Naive thymus-derived CD8-positive, alpha-beta T cell (primary cell): ENCODE measurements at places on chromosomes 3 and 15.

- no peak overlapping the region for H3K27ac ChIP-seq
- no peaks in the 10 kb centered on the region for H3K27me3 ChIP-seq
- H3K4me3 ChIP-seq = no peak overlapping the region
- no peaks in the 10 kb centered on the region for H3K36me3 ChIP-seq
These were observed 392.8 kb downstream of the TUSC7 start for GRCh38 chr3:117102426-117102825.

DNA sequence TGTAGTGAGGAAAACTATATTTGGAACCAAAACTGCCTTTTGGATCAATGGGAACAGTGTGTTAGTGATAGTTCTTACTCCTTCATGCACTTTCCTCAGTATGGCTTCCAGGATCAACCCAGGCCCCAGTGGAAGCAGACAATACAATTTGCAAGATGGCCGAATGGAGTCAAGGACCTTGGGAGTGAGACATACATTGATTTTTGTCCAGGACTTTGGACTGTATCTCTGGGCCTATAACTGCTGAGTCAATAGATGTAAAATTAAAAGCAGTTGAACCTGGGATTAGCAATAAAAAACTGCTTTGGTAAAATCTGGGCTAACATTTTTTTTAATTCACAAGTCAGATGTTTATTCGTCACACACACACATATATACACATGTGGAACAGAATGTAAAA lies 1.8 kb downstream of the ARRDC4 start:
- H3K27ac ChIP-seq = no peak overlapping the region
- peaks cover 2% of the 10 kb centered on the region for H3K27me3 ChIP-seq
- peaks cover 9% of the 10 kb centered on the region for H3K36me3 ChIP-seq

GRCh38 chr3:149618151-149619123 lies 39.4 kb downstream of the WWTR1 start:
- H3K36me3 ChIP-seq = no peaks in the 10 kb centered on the region
- peaks cover 4% of the 10 kb centered on the region for H3K27me3 ChIP-seq
- H3K4me1 ChIP-seq = no peaks in the 10 kb centered on the region
- H3K27ac ChIP-seq = no peak overlapping the region
- DNase-seq = no peak
- no peak overlapping the region for H3K4me3 ChIP-seq

GRCh38 chr15:88657326-88658069 lies 18.7 kb downstream of the ISG20 start:
- H3K36me3 ChIP-seq = peaks cover 8% of the 10 kb centered on the region
- H3K4me1 ChIP-seq = peaks cover 83% of the 10 kb centered on the region
- peak overlapping the region; percentile 95 for H3K27ac ChIP-seq
- DNase-seq = no peak
- no peaks in the 10 kb centered on the region for H3K27me3 ChIP-seq
- H3K4me3 ChIP-seq = peak overlapping the region; percentile 64

DNA sequence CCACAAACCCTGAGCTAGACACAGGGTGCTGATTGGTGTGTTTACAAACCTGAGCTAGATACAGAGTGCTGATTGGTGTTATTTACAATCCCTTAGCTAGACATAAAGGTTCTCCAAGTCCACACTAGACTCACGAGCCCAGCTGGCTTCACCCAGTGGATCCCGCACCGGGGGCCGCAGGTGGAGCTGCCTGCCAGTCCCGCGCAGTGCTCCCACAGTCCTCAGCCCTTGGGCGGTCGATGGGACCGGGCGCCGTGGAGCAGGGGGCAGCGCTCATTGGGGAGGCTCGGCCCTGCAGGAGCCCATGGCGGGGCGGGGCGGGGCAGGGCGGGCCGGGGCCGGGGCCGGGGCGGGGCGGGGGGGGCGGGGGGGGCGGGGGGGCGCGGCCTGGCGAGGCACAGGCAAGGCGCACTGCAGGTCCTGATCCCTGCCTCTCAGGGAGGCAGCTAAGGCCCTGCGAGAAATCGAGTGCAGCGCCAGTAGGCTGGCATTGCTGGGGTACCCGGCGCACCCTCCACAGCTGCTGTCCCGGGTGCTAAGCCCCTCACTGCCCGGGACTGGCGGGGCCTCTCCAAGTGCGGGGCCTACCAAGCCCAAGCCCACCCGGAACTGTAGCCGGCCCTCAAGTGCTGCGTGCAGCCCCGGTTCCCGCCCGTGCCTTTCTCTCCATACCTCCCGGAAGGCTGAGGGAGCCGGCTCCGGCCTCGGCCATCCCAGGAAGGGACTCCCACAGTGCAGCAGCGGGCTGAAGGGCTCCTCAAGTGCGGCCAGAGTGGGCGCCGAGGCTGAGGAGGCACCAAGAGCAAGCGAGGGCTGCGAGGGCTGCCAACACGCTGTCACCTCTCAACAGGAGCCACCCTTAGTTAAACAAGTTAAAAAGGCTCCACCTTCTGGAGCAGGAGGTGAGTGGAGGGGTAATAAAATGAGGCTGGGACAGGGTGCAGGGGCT lies 9.8 kb upstream of the TMEM40 start:
- no peaks in the 10 kb centered on the region for H3K27me3 ChIP-seq
- H3K27ac ChIP-seq = no peak overlapping the region
- DNase-seq = no peak
- no peak overlapping the region for H3K4me3 ChIP-seq
- peaks cover 8% of the 10 kb centered on the region for H3K4me1 ChIP-seq

DNA sequence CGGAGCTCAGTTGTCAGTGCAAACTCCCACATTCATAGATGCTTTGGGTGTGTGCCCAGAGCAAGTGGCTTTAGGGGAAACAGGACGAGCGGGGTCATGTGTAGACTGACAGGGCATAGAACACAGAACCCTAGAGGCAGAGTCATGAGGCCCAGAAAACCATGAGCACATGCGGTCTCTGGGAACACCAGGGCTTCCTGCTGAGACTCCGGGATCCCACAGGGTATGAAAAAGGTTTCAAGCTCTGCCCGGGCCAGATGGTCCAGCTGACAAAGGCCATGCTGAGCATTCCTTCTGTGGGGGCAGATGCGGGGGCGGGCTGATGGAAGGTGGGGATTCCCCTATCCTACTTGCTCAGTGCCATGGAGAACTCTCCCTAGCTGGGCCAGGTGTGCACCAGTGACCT lies 44.8 kb downstream of the ROPN1B start:
- H3K4me3 ChIP-seq = no peak overlapping the region
- no peaks in the 10 kb centered on the region for H3K27me3 ChIP-seq
- no peaks in the 10 kb centered on the region for H3K4me1 ChIP-seq
- peaks cover 70% of the 10 kb centered on the region for H3K36me3 ChIP-seq

GRCh38 chr3:23805633-23806533 lies at the start of gene UBE2E1:
TSS of gene UBE2E1 (plus strand) at chr3:23805955. CDS start at chr3:23807270, 1,315 bp downstream.
- H3K27ac ChIP-seq = peak within 1 kb of the TSS; percentile 95
- peak; percentile 77 for DNase-seq
- no peaks in the 10 kb centered on the region for H3K36me3 ChIP-seq
- no peaks in the 10 kb centered on the region for H3K27me3 ChIP-seq
- H3K4me3 ChIP-seq = peak within 1 kb of the TSS; percentile 99

DNA sequence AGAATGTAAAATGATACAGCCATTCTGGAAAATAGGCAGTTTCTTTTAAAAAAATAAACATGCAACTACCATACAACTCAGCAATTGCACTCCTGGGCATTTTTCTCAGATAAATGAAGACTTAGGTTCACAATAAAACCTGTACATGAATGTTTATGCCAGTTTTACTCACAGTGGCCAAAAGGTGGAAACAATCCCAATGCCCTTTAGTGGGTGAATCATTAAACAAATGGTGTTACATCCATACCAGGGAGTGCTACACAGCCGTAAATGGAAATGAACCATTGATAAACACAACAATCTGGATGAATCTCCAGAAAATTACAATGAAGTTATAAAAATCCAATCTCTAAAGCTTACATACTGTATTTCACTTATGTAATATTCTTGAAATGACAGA lies 140.3 kb downstream of the ADAMTSL3 start:
- no peak overlapping the region for H3K27ac ChIP-seq
- H3K27me3 ChIP-seq = peaks cover 7% of the 10 kb centered on the region
- H3K36me3 ChIP-seq = no peaks in the 10 kb centered on the region
- no peak for DNase-seq
- no peak overlapping the region for H3K4me3 ChIP-seq

DNA sequence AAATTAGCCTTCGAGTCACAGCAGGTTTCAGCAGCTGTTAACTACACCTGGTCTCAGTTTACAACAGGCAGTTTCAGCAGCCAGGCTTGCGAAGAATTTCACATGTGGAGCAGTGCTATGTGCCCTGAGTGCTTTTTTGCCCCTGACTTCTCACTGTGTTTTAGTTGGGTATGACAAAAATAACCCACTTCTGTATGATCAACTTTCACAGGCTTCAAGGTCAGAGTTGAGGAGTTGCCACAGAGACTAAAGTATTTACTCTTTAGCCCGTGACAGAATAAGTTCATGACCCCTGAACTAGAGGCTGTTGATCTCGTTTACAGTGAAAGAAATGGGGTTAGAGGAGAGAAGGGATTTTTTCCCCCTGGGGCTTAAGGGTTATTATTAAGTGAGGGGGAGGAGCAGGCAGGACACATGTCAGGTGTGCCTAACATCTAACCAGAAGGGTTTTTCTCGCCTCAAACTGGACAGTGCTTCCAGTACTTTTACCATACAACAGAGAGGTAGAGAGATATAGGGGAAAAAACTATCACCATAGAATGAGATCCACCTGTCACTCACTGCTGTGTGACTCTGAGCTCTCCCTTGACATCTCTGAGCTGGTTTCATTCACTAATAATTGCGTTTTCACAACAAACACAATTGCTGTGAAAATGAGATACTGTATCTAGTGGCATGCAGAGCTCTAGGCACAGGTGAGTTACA lies 14.0 kb upstream of the TOPBP1 start:
- H3K27ac ChIP-seq = no peak overlapping the region
- no peak overlapping the region for H3K4me3 ChIP-seq
- peaks cover 4% of the 10 kb centered on the region for H3K36me3 ChIP-seq
- DNase-seq = no peak
- H3K27me3 ChIP-seq = peaks cover 32% of the 10 kb centered on the region

DNA sequence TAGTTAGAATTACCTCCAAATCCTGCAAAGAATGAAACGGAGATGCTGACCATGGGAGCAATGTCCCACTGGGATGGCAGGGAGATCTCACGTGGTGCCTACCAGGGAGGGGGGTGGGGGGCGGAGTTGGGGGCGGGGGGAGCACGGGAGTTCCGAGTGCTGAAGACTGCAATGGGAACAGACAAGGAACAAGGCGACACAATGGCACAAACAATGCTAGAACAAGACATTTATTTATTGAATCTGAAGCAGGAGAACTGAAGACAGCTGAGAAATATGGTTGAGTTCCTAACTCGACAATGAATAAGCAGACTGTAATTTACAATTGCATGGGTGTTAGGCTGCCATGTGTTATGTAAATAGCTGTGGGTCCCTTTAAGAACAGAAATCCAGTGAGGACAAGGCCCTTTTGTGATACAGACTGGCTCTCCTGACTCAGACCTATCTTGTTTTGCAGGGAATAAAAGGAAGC lies 91.2 kb downstream of the AQP9 start:
- no peaks in the 10 kb centered on the region for H3K27me3 ChIP-seq
- no peak for DNase-seq
- H3K4me3 ChIP-seq = no peak overlapping the region
- H3K4me1 ChIP-seq = peaks cover 9% of the 10 kb centered on the region
- no peaks in the 10 kb centered on the region for H3K36me3 ChIP-seq
- H3K27ac ChIP-seq = no peak overlapping the region

DNA sequence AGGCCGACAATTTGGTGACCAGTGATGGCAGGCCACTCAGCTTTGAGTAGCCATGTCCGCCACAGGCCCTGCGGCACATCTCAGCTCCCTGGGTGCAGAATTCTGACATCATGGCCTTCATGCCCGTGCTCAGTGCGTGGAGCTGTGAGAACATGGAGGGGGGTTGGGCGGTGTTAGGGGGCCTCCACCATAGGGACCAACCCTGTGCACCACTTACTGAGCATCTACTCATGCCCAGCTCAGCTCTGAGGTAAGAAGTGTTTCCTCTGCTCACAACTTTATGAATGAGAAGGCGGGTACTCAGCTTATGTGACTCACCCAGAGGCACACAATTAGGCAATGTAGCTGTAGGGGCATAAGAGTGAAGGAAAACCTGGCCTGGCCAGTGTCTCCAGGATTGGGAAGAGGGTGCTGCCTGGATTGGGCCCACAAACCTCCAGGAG lies 10.5 kb downstream of the ACOX2 start:
- no peak for DNase-seq
- H3K27ac ChIP-seq = no peak overlapping the region
- H3K4me3 ChIP-seq = no peak overlapping the region
- H3K27me3 ChIP-seq = no peaks in the 10 kb centered on the region

DNA sequence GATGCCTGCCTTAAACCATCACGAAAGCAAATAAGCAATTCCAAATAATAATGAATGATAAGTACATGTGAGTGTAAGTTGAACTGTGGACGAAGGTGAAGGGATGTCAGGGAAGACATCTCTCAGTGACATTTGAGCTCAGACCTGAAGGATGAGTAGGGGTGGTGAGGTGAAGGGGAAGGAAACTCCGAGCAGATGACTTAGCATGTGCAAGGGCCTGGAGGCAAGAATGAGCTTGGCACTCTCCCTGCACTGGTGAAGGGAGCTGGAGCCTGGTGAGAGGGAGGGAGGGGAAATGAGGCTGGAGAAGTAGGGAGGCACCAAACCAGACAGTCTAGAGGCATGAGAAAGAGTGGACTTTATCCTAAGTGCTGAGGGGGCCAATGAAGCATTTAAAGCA lies 84.3 kb downstream of the MTHFS start:
- no peak overlapping the region for H3K4me3 ChIP-seq
- H3K36me3 ChIP-seq = no peaks in the 10 kb centered on the region
- H3K4me1 ChIP-seq = no peaks in the 10 kb centered on the region

GRCh38 chr15:76199106-76200082 lies 111.9 kb downstream of the ETFA start:
- DNase-seq = no peak
- H3K27me3 ChIP-seq = no peaks in the 10 kb centered on the region
- no peaks in the 10 kb centered on the region for H3K36me3 ChIP-seq
- no peak overlapping the region for H3K4me3 ChIP-seq
